ENCODE measurements at places on chromosomes 1 and 21. TPM values are rescaled to one million over a fixed set of nuclear protein-coding genes. Genes with fewer than 3 reads are reported as not detected.

- H3K36me3 ChIP-seq = peaks cover 16% of the 10 kb centered on the region
- no peaks in the 10 kb centered on the region for H3K27me3 ChIP-seq
- no peak overlapping the region for H3K4me3 ChIP-seq
- H3K4me1 ChIP-seq = no peaks in the 10 kb centered on the region
- H3K27ac ChIP-seq = no peak overlapping the region
- DNase-seq = no peak
These were observed 108.6 kb downstream of the FAF1 start for GRCh38 chr1:50851466-50851865.

- H3K4me3 ChIP-seq = no peak overlapping the region
- no peak for DNase-seq
- H3K36me3 ChIP-seq = peaks cover 13% of the 10 kb centered on the region
- peaks cover 5% of the 10 kb centered on the region for H3K27me3 ChIP-seq
These were observed 4.1 kb upstream of the COL6A2 start for GRCh38 chr21:46093668-46094400.

DNA sequence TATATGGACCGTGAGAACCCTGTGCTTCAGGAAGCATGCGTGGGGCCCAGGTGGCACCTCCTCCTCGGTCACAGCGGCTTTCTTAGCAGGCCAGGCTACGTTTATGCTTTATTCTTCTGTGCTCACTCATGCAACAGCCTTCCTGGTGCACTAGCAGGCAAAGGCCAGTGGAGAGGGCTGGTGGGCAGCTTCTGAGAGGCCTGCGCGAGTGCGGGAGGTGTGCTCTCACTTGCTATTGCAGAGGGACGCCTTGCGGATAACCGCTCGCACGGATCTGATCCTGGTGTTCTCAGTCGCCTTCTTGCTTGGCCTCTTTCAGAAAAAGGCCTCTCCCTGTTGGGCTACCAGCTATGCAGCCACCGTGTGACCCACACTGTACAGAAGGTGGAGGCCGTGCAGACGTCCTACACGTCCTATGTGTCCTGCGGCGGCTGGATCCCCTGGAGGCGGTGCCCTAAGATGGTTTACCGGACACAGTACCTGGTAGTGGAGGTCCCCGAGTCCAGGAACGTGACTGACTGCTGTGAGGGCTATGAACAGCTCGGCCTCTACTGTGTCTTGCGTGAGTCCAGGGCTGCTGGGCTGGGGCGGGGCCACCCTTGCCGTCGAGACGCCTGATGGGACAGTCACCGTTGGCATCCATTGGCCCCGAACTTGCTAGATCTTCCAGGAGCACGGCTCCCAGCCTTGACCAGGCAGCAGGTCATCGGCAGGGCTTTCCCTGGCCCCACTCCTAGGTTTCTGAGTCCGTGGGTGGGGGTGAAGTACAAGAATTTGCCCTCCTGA is 4.8 kb downstream of the UMODL1 start:
- H3K27me3 ChIP-seq = peaks cover 39% of the 10 kb centered on the region
- no peak overlapping the region for H3K27ac ChIP-seq
- H3K36me3 ChIP-seq = no peaks in the 10 kb centered on the region
- H3K4me1 ChIP-seq = peaks cover 12% of the 10 kb centered on the region
- no peak for DNase-seq
- H3K4me3 ChIP-seq = no peak overlapping the region

DNA sequence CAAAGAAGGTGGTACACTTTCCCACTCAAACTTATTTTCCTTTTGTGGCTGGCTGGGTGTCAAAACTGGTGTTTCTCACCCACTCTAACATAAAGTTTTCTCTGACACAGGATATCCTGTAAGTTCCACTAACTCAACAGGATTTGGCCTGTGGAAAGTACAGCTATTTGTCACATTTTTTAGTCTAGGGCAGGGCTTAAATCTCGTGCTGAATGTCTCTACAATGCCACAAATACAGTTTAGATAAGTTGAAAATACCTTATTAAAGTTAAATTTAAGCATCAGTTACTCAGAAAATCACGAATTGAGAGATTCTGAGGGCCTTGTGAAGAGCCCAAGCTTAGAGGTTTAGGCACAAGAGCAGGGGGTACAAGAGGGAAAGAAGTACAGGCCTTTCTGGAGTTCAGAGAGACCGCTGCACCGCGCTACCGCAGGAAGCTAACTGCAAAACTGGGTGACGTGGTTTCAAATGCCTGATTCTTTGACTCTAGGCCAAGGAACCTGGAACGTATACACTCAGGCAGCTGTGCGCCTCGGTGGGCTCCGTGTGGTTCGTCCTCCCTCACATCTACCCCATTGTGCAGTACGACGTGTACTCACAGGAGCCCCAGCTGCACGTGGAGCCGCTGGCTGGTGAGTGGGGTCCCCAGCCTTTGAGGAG is 23.4 kb upstream of the PWP2 start:
- H3K4me3 ChIP-seq = no peak overlapping the region
- peaks cover 31% of the 10 kb centered on the region for H3K36me3 ChIP-seq
- H3K4me1 ChIP-seq = no peaks in the 10 kb centered on the region
- H3K27me3 ChIP-seq = peaks cover 7% of the 10 kb centered on the region
- no peak for DNase-seq

DNA sequence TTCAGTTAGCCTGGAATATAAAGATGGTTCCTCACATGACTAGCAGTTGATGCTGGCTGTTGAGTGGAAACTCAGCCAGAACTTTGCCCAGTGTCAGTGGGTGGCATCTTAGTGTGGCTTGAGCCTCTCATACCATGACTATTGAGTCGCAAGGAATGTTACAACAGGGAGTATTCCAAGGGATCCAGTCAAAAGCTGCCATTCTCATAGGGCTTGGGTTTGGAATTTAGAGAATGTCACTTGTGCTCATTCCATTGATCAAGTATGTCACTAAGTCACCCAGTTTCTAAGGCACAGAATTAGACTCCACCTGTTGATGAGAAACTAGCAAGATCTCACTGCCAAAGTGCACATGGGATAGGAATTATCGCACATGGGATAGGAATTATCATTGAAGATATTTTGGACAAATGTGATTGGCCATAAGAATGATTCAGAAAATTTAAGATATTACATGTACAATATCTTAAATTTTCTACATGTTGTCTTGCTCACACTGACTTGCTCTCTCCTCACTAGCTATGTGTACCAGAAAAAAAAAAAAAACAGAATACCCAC is 1290.7 kb upstream of the ADGRL2 start:
- DNase-seq = no peak
- H3K4me1 ChIP-seq = no peaks in the 10 kb centered on the region
- no peak overlapping the region for H3K27ac ChIP-seq
- no peaks in the 10 kb centered on the region for H3K36me3 ChIP-seq
- no peak overlapping the region for H3K4me3 ChIP-seq

Gene FMO3
- 0.92 TPM for total RNA-seq

DNA sequence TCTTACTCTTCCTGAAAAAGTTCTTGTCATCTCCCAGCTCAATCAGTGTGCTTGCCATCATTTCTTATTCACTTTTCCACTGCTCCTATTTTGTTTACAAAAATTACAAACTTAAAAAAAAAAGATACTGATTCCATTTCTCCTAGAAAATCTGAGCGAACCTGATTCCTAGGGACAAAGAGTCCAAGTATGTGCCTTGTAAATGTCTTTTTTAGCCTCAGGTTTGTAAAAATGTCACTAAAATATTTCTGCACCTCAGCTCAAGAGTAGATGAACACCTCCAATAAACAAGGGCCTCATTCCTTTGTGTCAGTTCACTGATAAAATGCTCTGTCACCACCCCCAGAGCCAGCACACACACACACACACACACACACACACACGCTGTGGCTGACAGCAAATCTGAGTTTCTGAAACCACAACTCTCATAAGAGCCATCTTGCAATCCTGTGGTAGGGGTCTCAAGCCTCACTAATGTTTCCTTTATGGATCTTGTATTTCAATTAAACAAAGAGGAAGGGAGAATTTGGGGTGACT is 299.2 kb downstream of the PBX1 start:
- no peaks in the 10 kb centered on the region for H3K36me3 ChIP-seq
- no peaks in the 10 kb centered on the region for H3K4me1 ChIP-seq
- H3K27ac ChIP-seq = no peak overlapping the region
- DNase-seq = no peak
- H3K27me3 ChIP-seq = peaks cover 3% of the 10 kb centered on the region

Gene GNAT2
- 0.34 TPM for total RNA-seq

DNA sequence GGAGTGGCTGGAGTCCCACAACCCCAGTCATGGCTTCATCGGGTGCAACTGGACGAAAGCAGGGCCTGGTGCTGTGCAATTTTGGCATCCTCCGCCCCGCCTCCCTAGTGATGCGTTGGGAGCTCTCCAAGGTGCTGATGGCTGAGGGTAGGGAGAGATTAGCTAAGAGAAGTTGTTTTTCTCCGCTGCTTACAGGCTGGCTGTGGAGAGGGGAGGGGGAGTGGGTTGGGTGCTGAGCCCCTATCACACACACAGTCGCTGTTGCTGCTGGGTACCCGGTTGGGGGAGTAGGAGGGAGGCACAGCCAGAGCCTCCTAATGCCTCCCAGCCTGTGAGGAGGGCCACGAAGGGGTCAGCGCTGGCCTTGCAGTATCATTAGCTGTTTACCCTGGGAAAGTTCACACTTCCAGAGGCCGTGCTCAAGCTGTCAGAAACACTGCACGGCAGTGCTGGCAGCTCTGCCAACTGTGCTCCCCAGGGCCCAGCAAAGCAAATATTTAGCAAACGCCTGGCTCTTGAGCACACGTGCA is 110.0 kb downstream of the GRIK3 start:
- H3K27ac ChIP-seq = no peak overlapping the region
- no peaks in the 10 kb centered on the region for H3K36me3 ChIP-seq
- no peak overlapping the region for H3K4me3 ChIP-seq

Data from HFFc6 (cell line).